DMS79 (cell line): ENCODE measurements at places on chromosomes 5 and 9.

- DNase-seq, result no peak
Observed at GRCh38 chr5:172906888-172907287, 52.3 kb upstream of the RPL26L1 start.

DNA sequence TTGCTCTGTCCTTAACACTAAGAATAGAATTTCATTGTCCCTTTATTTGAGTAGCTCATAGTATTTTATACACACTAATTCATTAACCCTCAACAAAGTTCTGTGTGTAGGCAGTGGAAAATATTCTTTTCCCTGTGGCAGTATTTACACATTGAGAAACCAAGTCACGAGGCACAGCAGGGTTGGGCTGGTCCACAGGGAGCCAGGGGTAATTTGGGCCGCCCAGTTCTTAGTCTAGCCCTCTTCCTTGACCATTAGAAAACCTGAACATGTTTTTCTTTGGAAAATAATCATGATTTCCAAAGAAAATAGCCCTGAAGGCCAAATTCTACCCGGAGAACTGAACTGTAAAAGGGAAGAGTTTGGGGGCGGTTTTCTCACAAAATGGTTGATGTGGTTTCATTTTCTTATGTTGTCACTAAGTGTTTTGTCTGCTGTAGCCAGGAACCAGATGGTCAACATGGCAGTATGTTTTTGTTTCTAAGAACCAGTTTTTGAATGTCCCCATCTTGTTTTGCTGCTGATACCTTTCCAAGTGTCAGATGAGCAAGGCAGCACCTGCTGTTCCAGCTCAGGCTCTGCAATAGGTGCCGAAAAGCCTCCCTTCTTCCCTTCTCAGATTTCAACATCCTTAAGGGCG is 29.6 kb downstream of the ARHGEF28 start:
- no peak for DNase-seq

DNA sequence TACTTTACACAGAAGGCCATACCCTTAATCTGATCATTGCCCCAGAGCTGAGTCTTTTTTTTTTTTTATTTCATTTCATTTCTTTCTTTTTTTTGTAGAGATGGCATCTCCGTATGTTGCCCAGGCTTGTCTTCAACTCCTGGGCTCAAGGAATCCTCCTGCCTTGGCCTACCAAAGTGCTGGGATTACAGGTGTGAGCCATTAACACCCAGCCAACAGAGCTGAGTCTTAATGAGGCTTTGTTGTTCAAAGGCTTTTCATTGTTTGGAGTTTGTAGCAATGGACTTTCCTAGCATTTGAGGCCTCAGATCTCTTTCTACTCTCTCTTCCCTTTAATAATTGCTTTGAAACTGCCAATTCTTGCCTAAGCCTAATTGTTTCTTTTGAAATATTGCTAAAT is 176.5 kb upstream of the FBN2 start:
- DNase-seq, result no peak

- DNase-seq, result no peak
Observed at GRCh38 chr9:23438299-23438907, 387.6 kb downstream of the ELAVL2 start.

- DNase-seq, result peak; percentile 71
Observed at GRCh38 chr9:72292874-72293607, 72.0 kb downstream of the ZFAND5 start.

DNA sequence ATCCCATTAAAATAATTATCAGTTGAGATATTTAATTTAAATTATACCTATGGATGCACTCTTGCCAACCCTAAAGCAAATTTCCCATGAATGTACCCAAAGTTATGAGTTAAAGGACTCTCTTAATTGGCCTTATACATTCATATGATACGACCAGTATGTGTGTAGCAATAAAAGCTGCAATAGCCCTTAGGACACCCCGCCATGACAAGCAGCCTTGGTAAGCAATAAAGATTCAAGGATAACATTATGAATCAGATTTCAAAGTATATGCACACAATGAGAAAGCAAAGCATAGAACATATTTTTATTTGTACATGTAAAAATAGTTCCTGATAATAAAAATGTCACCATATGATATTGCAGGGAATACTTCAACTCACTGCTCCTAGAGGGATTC is 1699.3 kb upstream of the CDH9 start:
- no peak for DNase-seq

GRCh38 chr5:88394536-88395175 is 126.0 kb upstream of the TMEM161B start:
- DNase-seq, result no peak

DNA sequence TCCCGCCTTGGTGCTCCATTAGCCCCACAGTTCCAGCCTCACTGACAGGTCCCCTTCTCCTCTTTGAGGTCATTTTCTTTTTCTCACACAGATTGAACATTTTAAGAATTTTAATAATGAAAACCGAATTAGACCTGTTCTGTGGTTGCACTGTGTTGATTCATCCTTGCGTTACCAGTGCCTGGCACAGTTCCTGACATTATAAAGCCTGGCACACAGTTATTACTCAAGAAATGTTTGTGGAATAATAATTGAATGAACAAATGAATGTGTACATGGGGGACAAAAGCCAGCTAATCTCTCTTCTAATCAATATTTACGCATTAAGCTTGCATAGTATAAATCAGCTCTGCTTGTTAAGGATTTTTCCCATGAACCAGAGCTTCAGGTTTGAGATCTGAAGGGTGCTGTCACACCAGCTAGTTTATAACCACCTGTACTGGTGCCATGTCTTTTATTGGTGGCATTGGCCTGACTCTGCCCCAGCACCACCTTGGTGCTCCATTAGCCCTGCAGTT is 80.0 kb downstream of the SV2C start:
- no peak for DNase-seq

- no peak for DNase-seq
Observed at GRCh38 chr5:61887271-61887670, 418.7 kb upstream of the KIF2A start.

DNA sequence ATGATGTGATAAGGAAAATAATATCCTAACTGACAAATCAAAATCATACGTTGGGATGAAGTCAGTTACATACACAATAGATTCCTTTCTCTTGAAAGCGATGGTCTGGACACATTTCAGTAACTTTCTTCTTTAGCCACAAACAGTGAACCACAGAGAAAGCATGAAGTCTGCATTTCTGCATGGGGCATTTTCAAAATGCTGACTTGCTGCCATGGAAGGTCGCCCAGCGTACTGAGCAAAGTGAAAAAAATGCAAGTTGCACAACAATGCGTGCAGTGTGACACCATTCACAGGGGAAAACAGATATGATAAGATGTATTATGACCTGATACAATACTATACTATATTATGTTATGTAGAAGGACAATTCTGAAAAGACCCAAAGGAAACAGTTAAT is 146.3 kb downstream of the SNX18 start:
- no peak for DNase-seq

- no peak for DNase-seq
Observed at GRCh38 chr5:166068547-166069335, 2222.7 kb upstream of the WWC1 start.

GRCh38 chr9:123319541-123320339 is 36.3 kb upstream of the CRB2 start:
- DNase-seq, result no peak

DNA sequence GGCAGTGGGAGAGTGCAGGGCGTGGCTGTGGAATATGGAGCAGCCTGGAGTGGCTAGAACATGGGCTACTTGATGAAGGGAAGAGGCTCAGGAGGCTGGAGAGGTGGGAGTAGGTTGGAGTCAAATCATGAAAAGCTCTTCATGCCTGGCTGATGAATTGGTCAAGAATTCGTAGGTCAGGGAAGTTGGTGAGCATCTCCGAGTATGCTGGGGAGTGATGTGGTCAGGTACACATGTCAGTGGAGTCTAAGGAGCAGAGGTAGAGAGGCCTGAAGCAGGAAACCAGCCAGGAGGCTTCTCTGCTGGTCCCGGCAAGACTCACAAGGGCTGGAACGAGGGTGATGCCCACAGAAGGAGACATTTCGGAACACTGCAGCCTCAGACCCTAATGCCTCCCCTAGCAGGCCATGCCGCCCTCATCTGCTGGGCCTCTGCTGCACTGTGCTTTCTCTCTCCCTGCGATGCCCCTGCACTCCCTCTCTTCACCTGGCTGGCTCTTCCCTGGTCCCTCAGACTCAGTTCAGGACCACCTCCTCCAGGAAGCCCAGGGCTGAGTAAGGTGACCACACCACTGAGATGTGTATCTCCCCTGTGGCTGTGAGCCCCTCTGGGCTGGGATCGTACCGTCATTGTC is 33.6 kb downstream of the TMOD1 start:
- no peak for DNase-seq

GRCh38 chr5:78353520-78353919 is 6.9 kb upstream of the SCAMP1 start:
- no peak for DNase-seq

- no peak for DNase-seq
Observed at GRCh38 chr5:4563400-4563799, 576.7 kb upstream of the ADAMTS16 start.

DNA sequence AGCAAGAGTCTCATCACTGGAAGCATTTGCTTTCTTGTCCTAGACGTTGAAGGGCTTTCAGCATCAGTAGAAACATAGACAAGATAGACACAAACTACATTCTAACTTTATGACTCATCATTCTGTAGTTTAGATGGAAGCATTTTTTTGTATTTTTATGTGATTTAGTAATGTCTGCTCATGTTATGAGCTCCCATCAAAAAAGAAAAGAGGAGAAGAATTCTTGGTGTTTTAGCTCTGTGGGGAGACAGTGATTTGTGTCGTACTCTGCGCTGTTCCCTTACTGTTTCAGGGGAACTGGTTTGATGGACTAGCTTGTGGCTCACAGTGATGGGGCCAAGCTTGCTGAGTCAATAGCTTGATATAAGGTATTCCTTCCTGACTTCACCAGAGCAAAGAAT is 159.2 kb upstream of the WWC1 start:
- no peak for DNase-seq

- no peak for DNase-seq
Observed at GRCh38 chr5:77431286-77431685, 60.8 kb downstream of the WDR41 start.

GRCh38 chr5:124262470-124262869 is 484.0 kb downstream of the ZNF608 start:
- DNase-seq, result no peak

DNA sequence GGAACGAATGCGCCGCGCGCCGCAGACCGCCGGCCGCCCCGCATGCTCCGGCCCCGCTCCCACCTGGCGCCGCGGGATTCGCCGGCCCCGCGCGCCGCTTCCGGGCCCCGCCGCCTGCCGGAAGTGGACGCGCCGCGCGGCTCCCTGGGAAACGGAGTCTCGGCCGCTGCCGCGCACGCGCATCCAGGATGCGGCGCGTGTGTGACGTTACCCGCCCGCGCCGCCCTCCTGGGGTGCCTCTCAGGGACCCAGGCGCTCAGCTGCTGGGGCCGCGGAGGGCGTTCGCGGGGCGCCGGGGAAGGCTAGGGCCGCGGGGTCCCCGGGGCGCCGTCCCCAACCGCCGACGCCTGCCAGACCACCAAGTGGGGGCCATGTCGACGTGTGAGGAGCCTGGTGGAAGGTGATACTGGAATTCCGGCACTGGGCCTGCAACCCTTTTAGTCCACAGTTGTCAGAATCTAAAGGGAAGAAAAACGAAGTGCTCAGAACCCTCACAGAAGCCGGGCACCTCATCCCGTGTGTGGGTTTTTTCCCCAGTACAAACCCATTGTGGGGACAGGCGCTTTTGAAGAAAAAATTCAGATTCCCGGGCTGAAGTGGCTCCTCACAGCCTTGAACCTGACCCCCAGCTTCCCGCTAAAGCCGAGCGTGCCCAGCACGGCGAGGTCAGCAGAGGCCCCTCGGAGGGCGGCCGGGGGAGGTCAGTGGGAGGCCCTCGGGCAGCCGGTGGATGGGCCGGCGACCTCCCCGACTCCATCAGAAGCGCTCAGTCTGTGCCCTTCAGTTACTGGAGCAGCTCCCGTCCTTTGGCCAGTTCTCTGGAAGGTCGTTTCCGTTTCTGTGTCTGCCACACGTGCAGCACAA is at the start of gene CLPTM1L:
TSS of gene CLPTM1L (minus strand) at position 125 of the 864 bp plus-strand sequence. CDS start 258 bp downstream, outside the sequence.
- peak; percentile 57 for DNase-seq

DNA sequence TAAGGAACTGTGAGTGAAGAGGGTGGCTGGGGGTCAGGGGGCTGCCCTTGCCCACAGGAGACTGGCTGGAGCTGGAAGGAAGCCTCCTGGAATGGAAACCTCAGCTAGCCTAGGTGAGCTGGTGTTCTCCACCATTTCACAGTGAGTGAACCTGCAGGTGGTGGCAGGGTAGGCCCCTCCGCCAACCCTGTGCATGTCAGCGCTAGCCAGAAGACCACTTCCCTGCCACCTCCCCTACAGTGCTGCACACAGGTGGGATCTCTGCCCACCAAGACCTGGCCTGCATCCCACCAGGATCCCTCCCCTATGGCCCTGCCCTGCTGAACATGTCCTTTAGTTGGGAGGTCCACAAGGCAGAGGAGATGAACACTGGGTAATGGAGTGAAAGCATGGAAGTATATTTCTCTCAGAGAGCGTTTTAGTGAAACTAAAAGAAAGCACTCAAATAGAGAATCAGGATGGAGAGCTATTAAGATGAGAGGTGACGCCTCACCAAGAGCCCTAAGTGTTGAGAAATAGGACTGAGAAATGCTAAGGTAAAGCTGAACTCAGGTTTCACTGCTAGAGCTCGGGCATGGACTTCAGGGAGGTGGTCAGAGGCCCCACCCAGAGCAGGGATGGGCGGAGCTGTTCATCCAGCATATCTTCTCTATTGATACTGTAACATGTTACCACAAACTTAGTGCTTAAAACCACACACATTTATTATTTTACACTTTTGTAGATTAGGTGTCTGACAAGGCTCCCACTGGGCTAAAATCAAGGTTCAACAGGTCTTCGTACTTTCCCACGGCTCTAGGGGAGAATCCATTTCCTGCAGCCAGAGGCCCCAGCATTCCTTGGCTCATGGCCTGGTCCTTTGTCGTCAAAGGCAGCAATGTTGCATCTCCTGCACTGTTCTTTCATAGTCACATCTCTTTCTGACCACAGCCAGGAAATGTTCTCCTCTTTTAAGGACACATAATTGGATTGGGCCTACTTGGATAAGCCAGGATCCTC is 83.2 kb downstream of the DIRAS2 start:
- DNase-seq, result no peak

GRCh38 chr5:147869112-147869511 is 9.4 kb upstream of the SCGB3A2 start:
- DNase-seq, result no peak

DNA sequence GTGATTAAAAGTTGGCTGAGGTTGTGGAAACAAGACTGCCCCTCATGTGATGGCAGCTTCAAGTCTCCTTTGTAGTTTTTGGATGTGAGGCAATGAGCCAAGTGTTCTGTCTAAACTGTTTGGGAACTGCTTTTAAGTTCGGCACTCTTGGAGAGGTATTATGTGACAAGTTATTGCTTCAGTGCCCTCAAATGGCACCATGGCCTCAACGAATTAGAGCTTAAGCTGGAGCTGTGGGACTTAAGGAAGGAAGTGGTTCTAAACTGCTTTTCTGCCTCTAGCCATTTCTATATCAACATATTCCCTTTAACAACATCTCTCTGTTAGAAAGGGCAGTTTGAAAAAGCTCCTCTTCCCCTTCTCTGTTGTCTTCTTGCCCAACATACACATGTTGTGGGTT is 227.7 kb downstream of the RFK start:
- no peak for DNase-seq
